Activated CD4-positive, CD25-positive, alpha-beta regulatory T cell (primary cell): ENCODE measurements at places on chromosomes 7 and 10.

GRCh38 chr10:78339251-78339650 is 305.6 kb downstream of the RPS24 start:
- DNase-seq, result no peak

DNA sequence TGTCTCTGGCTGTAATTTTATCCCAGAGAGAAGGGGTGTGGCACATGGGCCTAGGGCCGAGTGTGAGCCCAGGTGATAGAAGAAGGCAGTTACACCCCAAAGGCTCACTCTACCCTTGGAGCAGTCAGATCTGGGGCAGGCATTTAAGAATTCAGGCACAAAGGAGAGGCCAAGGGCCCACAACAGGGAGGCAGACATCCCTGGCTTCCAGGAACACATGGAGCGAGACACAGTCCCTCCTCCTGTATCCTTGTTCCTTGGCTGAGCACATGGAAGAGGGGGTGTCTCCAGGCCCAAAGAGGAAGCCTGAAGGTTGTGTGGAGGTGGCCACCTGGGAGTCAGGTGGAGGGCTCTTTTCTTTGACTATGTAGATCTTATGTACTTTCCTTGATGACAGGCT is 286.2 kb downstream of the RPS24 start:
- DNase-seq, result no peak

DNA sequence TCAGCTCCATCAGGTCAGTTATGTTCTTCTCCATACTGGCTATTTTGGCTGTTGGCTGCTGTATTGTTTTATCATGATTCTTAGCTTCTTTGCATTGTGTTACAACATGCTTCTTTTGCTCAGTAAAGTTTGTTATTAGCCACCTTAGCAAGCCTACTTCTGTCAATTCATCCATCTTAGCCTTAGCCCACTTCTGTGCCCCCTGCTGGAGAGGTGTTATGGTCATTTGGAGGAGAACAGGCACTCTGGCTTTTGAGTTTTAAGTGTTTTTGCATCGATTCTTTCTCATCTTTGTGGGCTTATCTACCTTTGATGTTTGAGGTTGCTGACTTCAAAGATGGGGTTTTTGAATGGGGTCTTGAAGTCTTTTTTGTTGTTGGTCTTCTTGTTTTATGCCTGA is 204.6 kb upstream of the FOXP2 start:
- no peak for DNase-seq

GRCh38 chr7:29748286-29749099 is 57.8 kb upstream of the WIPF3 start:
- DNase-seq, result no peak

GRCh38 chr7:14432924-14433323 is 443.5 kb upstream of the ETV1 start:
- DNase-seq, result no peak

DNA sequence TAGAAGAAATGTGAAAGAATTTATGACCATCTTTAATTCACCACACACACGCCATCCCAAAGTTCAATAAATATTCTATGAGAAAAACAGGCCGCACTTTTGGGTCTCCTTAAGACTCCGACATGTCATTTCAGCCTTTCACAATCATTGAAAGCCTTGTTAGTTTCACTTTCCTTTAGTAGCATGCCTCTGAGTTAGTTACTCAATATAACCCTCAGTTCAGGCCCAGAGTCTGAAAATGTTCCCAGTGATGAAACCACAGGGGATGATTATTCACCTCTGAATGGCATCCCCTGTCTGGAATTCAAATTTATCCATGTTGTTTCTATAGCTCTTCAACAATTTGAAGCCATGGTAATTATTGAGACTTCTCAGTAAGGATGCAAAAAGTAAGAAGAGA is 278.1 kb upstream of the NRP1 start:
- no peak for DNase-seq

DNA sequence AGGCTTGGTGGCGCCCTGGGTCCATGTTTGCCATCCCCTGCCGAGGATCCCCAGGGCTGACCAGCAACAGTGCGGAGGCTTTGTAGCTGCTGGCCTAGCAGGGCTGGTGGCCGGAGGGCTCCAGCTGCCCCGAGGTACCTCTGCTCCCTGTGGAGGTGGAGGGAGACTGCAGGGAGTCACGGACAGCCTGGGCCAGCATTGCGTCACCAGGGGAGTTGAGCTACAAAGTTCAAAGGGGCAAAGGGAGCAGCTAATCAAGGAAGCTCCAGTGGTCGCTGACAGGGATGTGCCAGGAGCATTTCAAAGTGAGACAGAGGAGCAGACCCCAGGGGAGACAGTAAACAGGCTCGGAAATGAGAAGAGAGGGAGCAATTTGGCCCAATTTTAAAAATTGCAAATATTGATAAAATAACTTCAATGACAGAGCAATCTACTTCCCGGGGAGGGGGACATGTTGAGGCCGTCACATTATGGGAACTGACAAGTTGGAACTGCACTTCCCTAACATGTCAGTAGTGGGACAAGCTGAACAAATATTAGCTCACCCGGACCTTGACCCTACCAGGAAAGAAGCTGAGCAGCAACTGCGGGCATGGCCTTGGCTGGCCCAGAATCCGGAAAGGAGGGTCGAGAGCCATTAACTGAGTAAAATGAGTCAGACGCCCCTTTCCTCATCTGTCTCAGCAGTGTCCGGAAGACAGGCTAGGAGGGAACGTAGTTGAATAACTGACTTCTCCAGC is 39.4 kb downstream of the BTBD16 start:
- DNase-seq, result no peak

DNA sequence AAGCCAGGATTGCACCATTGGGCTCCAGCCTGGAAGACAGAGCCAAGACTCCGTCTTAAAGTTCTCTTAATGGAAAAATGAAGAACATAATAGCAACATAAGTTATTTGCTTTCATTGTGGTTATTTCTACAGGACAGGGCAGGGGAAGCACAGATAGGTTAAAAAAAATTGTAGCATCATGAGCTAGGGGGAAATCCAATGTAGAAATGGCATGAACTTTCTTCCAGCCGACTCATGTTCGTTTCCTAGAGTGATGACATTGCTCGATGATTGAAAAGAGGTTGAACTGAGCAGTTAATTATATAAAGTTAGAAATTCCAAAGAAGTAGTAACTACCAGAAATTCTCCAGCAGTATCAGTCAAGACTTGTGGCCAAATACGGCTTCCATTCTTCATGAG is 64.9 kb downstream of the DAGLB start:
- DNase-seq, result no peak

DNA sequence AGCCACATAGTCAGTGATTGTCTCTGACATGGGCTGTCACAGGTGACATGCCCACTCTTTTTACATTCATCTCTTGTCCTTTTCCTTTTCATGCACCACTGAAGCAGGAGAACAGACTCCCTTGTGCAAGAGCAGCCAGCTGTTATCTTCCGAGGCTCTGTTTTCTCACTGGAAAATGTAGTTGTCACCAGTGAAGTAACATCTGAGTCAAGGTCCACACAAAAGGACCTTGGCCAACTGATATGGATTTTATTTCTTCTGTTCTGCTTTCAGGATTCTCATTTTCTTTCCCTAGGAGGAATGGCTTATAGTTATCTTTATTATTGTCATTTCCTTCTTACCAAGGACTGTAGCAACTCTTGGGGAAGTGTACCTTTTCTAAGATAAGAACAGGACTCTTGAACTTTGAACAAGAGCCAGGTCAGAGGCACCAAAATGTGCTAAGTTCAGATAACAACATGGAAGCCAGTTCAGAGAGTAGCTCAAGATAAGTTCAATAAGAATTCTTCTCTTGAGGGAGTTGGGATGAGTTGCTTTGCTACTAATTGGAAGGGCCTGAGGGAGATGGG is 22.7 kb downstream of the AVPI1 start:
- no peak for DNase-seq

- DNase-seq, result no peak
Measured at GRCh38 chr10:126264102-126265018, 123.9 kb downstream of the ADAM12 start.

GRCh38 chr10:79937701-79938151 is 11.2 kb downstream of the SFTPD start:
- DNase-seq, result no peak

DNA sequence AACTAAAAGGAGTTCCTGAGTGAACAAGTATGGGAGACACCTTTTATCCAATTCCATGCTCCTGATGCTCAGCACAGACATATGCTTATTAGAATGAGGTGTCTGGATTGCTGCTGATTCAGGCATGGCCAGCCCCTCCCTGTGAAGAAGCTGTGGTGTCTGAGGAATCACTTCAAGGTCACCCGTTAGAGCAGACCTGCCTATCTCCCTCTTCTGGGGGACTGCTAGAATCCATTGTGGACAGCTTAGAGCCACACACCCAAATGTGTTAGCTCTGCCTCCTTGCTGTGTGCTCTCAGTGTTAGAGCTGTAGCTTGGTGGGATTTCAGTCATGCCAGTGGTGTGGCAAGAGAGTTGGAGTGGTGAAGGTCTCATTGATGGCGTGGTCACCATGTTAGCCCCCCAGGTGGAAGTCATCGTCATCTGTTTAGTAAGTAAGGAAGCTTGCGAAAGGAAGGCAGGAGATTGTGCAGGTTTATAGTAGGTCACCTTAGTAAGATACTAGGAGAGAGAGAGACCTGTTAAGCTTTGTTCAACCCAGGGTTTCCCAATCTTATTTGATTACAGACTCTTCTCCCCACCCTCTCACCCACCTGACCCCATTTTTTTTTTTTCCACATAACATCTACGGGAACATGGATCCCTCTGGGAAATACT is 12.8 kb downstream of the PRXL2A start:
- DNase-seq, result no peak

DNA sequence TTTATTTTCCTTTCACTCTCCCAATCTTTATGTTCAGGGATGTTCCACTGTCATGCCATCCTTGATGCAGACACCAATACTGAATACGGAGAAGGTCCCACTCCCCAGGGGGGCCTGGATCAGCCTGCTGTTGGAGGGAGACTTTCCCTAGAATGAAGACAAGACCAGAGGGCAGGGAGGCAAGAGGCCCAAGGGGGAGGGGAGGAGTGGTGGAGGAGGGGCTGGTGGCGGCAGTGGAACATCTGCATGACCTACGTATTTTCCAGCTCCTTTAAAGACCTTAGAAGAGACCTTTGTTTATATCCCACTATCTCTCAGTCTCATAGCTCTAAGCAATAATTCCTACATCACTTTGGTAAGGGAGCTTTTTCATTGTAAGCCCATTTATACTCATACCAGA is 183.0 kb downstream of the HECW1 start:
- no peak for DNase-seq
